ENCODE measurements at places on chromosomes 11 and 22. TPM values are rescaled to one million over a fixed set of nuclear protein-coding genes. Genes with fewer than 3 reads are reported as not detected.
A peak's percentile ranks its signal among the peaks of the same experiment; 100 is the strongest.

GRCh38 chr11:16312233-16312765 lies 44.0 kb downstream of the SOX6 start:
- DNase-seq = no peak

DNA sequence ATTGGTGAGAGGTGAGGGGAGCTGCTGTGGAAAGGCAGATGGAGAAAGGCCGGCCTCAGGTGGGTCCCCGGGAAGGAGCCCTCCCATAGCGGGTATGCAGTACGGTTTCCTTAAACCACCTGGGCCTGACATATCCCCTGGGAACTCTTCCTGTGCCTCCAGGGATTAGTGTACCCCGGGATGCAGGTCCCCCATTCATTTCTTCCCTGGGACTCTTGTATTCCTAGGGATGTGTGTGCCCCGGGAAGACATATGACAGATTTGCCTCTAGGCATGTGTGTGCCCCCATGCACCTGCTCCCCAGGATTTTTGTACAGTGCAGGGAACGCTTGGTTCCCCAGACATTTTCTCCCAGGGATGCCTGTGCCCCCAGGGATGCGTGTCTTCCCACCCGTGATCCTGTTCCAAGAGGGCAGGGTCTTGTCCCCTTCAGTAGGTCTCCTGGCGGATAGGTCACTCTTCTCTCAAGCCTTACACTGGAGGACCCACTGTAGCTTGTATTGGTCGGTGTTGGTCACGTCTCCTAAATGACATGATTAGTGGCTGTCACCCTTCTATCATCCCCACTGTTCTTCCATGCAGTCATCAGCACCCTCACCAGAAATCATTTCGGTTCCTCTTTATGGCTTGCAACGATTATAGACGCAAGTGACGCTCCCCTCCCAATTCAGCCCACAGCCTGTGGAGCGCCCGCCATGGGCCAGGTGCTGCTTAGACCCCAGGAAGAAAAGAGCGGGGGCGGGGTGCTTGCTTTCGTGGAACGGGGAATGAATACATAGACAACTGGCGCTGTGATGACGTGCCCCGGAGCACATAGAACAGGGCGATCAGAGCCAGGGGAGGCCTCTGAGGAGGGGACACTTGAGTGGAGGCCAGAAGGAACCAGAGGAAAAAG lies 1.3 kb downstream of the PARVB start:
- no peak for DNase-seq

GRCh38 chr11:75167617-75168016 lies 16.7 kb downstream of the SLCO2B1 start:
- no peak for DNase-seq

DNA sequence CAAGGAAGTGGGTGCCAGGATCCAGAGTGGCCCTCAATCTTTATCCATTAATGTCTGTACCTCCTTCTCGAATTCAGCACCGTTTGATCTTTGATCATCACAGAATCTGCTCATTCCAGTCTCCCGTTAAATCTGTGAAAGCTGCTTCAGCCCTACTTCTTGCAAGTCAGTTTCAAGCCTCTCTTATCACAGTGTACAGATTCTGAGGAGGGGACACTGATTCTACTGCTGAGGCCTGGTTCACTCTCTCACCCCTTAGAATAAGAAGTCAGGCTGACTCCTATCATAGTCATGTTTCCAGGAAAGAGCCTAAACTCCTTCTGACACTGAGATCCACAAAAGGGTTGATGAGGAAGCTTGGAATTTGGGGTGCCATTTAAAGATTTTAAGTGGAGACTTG lies 39.0 kb downstream of the MAML2 start:
- no peak for DNase-seq

- no peak for DNase-seq
These were observed 89.7 kb upstream of the KCNA4 start for GRCh38 chr11:30106222-30107181.

GRCh38 chr11:108032800-108033199 lies 24.1 kb downstream of the CUL5 start:
- DNase-seq = no peak

GRCh38 chr11:83836883-83837654 lies 550.9 kb upstream of the CCDC90B start:
- peak; percentile 39 for DNase-seq

- DNase-seq = no peak
These were observed 40.0 kb downstream of the DUSP8 start for GRCh38 chr11:1532014-1532586.

DNA sequence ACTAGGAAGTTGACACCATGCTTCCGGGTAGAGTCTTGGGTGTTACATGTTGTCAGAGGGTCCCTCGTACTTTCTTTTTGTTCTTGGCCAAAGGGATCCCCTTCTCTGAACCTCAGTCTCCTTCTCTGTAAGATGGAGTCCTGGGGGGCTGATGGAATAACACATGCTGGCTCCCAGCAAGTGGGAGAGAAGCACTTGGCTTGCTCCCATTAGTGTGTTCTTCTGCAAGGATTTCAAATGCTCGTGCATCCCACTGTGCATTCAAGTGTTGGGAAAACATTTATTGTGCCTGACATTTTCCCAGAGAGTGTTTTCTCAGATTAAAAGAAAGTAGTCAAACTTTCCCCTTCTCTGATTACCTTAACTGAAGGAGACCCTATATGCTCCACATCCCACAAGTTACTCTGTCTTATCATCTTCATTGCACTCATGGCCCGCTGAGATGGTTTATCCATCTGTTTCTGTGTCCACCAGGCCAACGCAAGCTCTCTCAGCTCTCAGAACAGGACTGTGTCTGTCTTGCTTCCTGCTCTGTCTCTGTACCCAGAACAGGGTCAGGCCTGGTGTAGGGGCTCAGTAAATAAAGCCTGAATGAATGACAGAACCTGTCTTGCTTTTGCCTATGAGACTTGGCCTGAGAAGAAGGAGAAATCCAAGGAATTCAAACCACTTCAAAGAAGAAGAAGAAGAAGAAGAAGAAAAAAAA lies 16.0 kb upstream of the TIMP3 start:
- DNase-seq = no peak

GRCh38 chr11:235609-235996 lies 539 bp downstream of the SIRT3 start:
- no peak for DNase-seq

DNA sequence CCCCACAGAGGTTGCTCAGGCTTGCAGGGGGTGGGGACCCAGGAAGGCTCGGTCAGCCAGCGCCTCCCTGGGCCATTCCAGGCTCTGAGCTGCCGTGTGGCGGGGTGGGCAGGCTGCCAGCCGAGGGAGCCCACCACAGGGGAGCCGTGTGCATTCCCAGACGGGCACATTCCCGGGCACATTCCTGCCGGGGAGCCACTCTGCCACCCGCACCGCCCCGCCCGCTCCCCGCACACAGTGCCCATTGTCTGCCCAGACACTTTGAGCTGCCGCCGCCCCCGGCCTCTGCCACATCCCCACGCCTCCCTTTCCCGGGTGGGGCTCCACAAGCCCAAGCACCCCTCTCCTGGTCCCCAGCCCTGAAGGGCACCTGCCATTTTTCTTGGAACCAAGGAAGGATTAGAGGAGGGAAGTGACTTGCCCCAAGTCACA lies 27.4 kb downstream of the RPL3 start:
- DNase-seq = no peak

DNA sequence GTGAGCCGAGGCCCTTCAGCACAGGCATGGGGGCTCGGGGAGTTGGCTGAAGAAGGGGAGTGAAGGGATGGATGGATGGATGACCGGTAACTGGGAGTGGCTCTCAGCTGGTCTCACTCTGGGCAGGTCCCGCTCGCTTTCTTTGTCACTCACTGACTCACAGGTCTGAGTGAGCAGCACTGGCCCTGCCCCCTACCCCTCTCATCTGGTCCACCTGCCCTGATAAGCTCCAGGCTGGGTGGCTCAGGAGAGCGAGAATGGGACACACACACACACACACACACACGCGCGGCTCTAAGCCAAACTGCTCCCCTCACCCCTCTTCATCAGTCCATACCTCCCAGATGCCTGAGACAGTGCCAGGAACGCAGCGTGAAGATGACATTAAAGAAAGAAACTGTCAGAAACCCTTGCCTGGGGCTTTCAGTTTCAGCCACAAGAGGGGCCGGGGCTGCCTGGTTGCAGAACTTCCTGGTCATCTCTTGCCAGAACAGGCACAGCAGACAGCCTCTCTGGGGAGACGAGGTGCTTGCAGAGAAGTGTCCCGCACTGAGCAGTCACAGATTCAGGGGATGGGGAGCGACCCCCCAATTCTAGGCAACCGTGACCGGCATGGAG lies 16.5 kb upstream of the SHISAL1 start:
- DNase-seq = no peak

- DNase-seq = no peak
These were observed 27.2 kb upstream of the GLYATL1 start for GRCh38 chr11:58912124-58912523.

GRCh38 chr22:45475063-45475747 lies 27.5 kb upstream of the FBLN1 start:
- DNase-seq = no peak

GRCh38 chr11:117554601-117555333 lies 227.1 kb downstream of the CEP164 start:
- no peak for DNase-seq

DNA sequence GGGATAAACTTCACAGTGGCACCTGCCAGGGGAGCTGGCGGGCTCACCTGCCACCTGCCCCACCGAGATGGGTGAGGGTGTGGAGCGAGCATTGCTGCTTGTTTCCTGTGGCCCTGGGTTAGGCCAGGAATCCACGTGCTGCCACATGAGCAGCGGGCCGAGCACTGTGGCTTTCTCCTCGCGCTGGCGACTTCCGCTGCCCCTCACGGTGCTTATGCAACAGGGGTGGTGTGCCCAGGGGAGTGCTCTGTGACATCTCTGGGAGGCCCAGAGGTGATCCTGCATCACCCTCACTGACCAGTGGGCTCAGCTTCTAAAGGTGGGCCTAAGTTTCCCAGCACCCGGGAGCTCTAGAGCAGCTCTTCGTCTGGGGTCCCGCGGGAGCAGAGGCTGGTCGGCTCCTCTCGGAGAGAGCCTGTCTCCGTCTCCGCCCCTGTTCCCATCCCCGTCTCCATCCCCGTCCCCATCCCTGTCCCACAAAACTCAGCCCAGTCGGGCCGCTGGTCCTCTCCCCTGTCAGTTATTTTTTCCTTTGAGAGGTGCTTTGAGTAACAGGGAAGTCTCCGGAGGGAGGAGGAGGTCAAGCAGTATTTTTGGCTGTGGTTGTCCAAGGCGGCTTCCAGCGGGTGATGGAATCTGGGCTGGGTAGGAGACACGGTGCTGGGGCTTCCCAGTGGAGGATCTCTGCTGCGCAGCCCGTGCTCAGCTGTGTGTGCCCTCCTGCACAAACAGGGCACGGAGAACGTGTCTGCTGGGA lies 42.5 kb downstream of the AP2A2 start:
- no peak for DNase-seq

DNA sequence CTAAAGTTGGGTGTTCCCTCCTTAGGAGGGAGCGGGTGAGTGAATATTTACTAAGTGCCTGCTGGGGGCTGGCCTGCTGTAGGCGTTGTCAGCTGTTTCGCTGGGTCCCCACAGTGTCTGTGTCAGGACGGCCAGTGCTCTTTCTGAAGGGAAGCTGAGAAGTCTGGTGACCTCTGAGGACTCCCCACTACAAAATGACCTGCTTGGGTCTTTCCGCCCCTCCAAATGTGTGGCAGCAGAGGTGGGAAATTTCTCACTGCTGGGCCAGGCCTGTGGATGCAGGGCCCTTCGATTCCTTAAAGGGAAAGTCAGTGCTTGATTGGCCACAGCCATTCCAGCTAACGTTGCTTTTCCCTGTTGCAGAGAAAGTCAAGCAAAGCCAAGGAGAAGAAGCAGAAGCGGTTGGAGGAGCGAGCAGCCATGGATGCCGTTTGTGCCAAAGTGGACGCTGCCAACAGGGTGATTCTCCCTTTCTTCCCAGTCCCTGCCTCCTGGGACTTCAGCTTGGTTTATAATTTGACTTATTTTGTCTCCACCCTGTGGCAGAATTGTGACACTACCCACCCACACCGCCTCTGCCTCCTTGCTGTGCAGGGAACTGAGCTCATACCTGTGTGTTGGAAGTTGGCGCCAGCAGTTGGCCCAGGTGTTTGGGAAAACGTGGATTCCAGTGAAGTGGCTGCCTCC lies 6.8 kb downstream of the NAA40 start:
- peak; percentile 54 for DNase-seq

GRCh38 chr22:44536411-44536810 lies 38.4 kb upstream of the RTL6 start:
- DNase-seq = no peak

DNA sequence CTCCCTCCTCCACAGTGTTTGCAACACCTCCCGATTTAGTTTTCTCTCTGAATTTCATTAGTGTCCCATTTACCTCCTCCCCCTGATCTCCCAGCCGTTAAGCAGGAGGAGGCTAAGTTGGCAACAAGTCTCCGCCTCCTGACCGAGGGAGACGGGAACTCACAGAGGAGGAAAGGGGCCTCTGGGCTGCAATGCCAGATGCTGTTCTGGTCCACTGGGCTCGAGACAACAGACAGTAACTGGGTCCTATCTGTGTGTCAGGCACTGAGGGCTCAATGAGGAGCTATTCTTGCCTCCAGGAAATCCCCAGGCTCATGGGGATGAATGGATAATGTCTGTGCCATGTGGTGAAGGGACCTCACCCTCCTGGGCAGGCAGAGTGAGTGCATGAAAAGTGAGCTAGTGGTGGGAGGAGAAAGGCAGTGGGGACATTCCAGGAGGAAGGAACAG lies 228.1 kb downstream of the TENM4 start:
- DNase-seq = no peak

DNA sequence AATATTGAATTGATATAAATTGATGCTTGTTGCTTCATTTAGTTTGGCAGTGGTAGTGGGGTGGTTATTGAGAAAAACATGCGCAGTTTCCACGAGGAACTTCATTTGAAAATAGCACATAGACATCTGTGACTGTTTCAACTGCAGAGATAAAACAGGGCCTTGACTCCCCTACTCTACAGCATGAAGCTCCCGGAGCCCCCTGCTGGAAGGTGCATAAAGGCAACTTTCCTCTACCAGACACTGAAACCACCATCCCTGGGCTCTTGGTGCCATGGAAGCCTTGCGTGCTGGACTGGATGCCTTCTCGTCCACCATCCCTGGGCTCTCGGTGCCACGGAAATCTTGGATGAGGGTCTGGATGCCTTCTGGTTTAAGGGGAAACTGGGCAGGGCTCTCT lies 195.9 kb downstream of the CSNK2A3 start:
- DNase-seq = peak; percentile 34

DNA sequence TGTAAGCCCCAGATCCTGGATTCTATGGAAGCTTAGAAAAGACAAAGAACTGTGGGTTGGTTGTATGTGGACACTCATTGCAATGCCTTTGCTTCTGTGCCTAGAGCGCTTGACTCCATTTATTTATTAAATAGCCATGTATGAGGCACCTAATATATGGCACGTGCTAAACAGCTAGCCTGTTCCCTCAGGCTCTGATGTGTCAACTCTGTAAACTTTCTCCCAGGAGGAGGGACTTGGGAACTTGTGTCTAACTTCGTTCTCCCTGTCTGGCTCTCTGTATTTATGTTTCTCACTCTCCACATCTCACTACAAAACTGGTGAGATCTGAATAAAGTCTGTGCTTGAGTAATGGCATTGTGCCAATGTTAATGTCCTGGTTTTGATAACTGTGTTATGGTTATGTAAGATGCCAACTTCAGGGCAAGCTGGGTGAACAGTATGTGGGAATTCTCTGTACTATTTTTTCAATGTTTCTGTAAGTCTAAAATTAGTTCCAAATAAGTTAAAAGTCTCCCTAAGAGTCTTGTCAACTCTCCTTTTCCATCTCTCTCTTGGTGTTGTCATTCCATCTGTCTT lies 34.1 kb upstream of the ZBTB16 start:
- no peak for DNase-seq

The OR51B4 gene
- total RNA-seq = not detected

The DKK3 gene
- total RNA-seq = 17.6 TPM

The MRPL21 gene
- 64.4 TPM for total RNA-seq

The WNT7B gene
- 14.2 TPM for total RNA-seq

The BTG4 gene
- total RNA-seq = not detected

The RFPL3 gene
- total RNA-seq = not detected

The SGSM1 gene
- 0.75 TPM for total RNA-seq
